Stomach (tissue), 19 donors: ENCODE measurements at places on chromosomes 1 and 21. TPM values are rescaled to one million over a fixed set of nuclear protein-coding genes. Genes with fewer than 3 reads are reported as not detected.

The KRTAP12-2 gene
- not detected for total RNA-seq

The TRIM62 gene
- total RNA-seq: 4.5 TPM

The GJC2 gene
- total RNA-seq: 1.7 TPM

The TMEM269 gene
- not detected for total RNA-seq
